ENCODE measurements at places on chromosomes 3 and 15.

DNA sequence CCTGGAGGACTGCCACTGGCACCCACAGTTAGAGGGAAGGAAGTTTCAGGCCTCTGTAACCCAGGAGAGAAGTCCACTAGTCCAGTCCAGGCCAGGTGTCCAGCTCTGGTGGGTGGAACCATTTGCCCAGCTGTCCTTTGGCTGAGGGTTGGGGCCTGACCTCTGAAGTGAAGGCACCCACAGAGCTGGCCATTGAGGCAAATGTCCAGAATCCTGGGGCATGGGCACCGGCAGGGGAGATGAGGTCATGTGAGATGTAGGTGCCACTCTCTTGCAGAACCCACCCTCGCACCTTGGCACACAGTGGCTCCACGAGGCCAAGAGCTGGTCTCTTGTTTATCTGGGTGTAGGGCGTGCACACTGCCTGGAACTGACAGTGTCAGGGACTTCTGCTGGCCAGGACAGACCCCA, 162.8 kb downstream of the SMAD6 start:
- no peak for DNase-seq

DNA sequence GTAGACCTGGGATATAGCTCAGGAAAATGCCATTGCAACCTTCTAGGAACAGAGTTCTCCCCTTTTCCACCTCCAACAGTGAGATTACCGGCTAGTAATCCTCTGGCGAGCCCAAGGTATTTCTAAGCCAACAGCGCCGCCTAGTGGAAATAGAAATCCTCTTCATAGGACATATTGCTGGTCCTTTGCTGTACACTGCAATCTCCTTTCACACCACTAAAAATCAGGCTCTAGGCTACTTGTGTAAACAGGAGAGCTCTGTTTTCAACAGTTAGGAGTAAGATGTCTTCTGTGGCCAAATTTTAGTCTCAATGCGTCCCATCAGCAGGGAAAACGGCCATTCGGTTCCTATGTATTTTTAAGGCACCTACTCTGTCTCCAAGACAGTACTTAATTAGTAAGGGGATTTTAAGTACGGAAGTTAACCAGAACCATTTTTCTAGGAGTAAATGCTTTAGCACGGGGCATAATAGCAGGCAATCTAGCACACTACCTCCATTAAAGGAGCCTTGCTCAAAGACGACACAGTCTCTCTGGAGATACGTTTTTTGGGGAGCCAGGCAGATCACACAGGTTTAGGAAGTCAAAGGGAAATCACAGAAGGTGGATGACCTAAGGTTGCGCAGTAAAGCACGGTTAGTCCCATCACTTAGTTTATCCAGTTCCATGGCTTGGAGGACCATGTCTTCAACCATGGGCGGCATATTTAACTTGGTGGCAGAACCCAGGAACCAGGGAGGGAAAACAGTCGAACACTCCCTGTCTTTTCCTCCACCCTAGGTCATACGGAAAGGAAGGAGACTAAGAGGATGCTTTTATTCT, 43.8 kb downstream of the NCEH1 start:
- peak; percentile 72 for DNase-seq

- DNase-seq = no peak
These were observed 37.7 kb upstream of the SLC41A3 start for GRCh38 chr3:126121632-126122031.

GRCh38 chr3:69200384-69201068, 78.1 kb upstream of the LMOD3 start:
- peak; percentile 11 for DNase-seq

DNA sequence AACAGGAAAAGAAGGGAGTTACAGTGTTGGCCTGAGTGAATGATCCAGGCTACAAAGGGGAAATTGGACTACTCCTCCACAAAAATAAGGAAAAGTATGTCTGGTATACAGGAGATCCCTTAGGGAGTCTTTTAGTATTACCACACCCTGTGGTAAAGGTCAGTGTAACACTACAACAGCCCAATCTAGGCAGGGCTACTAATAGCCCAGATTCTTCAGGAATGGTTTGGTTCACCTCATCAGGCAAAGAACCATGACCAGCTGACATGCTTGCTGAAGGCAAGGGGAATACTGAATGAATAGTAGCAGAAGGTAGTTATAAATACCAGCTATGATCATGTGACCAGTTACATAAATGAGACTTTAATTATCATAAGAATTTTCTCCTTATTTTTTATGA, 372.6 kb upstream of the ATP11B start:
- no peak for DNase-seq

DNA sequence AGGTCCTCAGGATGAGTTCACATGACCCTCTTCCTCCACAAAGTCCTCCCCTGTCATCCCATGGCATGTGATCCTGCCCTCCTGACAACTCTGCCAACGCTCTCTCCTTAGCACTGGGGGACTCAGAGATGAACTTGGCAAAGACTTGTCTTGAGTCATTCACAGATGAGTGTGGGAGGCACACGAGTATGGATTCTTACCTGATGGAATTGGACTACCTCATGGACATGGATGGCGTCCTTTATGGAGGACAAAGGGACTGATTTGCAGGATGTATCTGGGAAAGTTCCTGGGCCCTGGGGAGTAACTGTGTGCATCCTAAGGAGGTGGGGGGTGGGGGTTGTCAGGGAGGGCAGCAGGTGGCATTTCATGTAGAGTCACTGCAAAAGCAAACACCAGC, 38.2 kb upstream of the TOPBP1 start:
- DNase-seq = no peak

Data from caudate nucleus (tissue), 63 donors.